ENCODE measurements at places on chromosomes 12 and 14. TPM values are rescaled to one million over a fixed set of nuclear protein-coding genes. Genes with fewer than 3 reads are reported as not detected.

The TMEM233 gene
- total RNA-seq, result 0.49 TPM

The LBHD2 gene
- total RNA-seq, result not detected

The CCDC38 gene
- 0.27 TPM for total RNA-seq

The HEBP1 gene
- 20.7 TPM for total RNA-seq

The FZD10 gene
- 4.5 TPM for total RNA-seq

The CCDC88C gene
- total RNA-seq, result 32.2 TPM

The LETMD1 gene
- total RNA-seq, result 65.2 TPM

All from camera-type eye (tissue), 1 donor.